ENCODE measurements at places on chromosomes 2 and 18.
A peak's percentile ranks its signal among the peaks of the same experiment; 100 is the strongest.

GRCh38 chr2:224046752-224047151 lies 7.7 kb upstream of the SERPINE2 start:
- no peaks in the 10 kb centered on the region for H3K27me3 ChIP-seq
- no peak overlapping the region for H3K4me3 ChIP-seq
- DNase-seq = no peak
- no peaks in the 10 kb centered on the region for H3K4me1 ChIP-seq

DNA sequence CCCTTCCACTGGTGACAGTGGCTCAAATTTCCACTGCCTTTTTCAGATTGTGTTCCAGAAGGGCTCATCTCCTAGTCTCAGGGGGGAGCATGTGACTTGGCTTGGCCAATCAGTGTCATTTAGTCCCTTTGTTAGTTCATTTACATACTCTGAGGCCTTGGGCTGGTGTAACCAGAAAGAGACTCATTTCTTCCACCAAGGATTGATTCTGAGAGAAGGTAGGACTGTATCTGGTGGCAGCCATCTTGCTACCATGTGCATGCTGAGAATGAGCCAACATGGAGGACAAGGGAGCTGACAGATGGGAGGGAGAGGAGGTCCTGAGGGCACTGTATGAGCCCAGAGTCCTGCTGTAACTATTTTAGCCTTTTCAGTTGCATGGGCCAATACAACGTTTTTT lies 191.7 kb downstream of the THSD7B start:
- no peak for DNase-seq
- H3K27ac ChIP-seq = no peak overlapping the region
- H3K36me3 ChIP-seq = no peaks in the 10 kb centered on the region
- H3K4me1 ChIP-seq = no peaks in the 10 kb centered on the region
- no peaks in the 10 kb centered on the region for H3K27me3 ChIP-seq

- H3K4me1 ChIP-seq = no peaks in the 10 kb centered on the region
- H3K4me3 ChIP-seq = no peak overlapping the region
- no peaks in the 10 kb centered on the region for H3K36me3 ChIP-seq
Observed at GRCh38 chr2:14423145-14423906, 209.2 kb upstream of the LRATD1 start.

GRCh38 chr2:38406597-38407110 lies 29.6 kb upstream of the ATL2 start:
- H3K36me3 ChIP-seq = no peaks in the 10 kb centered on the region
- no peaks in the 10 kb centered on the region for H3K27me3 ChIP-seq
- peak overlapping the region; percentile 80 for H3K27ac ChIP-seq

GRCh38 chr2:108594982-108595464 lies 60.8 kb downstream of the LIMS1 start:
- no peaks in the 10 kb centered on the region for H3K27me3 ChIP-seq
- DNase-seq = peak; percentile 48
- peak overlapping the region; percentile 16 for H3K27ac ChIP-seq
- H3K4me1 ChIP-seq = no peaks in the 10 kb centered on the region
- H3K36me3 ChIP-seq = no peaks in the 10 kb centered on the region

- no peaks in the 10 kb centered on the region for H3K27me3 ChIP-seq
- no peaks in the 10 kb centered on the region for H3K36me3 ChIP-seq
- DNase-seq = no peak
- H3K27ac ChIP-seq = no peak overlapping the region
- no peaks in the 10 kb centered on the region for H3K4me1 ChIP-seq
Observed at GRCh38 chr18:55251254-55251971, 292.2 kb upstream of the CCDC68 start.

DNA sequence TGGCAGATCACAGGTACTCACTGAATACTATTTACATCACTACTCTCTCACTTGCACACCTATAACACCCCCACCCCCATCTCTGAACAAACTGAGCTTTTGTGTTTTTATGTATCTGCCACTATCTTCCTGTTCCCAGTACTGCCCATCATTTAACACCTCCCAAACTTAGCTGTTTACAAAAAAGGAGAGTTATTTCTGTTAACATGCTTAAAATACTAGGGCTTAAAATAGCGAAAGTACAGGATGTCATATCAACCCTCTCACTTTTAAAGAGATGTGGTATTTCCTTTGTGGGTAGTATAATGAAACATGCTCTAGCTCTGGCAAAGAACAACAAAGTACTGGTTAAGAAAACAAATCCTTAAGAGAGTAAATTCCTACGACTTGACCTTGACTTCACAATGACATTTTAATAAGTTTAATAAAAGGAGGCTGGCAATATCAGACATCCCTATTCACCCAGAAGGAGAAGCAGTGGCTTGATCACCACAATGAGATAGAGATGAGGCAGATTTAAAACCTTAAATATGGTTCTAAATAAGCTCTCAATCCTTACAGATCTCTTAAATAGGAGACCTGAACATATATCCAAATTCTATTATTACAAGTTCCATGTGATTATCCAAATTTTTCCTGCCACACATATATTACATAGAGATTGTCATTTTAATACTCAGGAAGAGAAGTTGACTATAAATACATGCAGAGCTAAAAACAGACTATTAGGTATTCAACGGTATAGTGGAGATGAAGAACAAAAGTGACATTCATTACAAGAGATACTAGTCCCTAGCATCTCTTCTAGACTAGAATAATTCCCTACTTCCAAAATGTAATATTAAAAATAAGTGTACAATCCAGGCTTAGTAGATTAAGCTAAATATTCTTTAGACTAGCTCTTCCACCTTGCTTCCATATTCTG lies 36.9 kb downstream of the TRAK2 start:
- no peak overlapping the region for H3K4me3 ChIP-seq
- no peaks in the 10 kb centered on the region for H3K4me1 ChIP-seq
- H3K27ac ChIP-seq = no peak overlapping the region
- no peaks in the 10 kb centered on the region for H3K27me3 ChIP-seq
- no peaks in the 10 kb centered on the region for H3K36me3 ChIP-seq

DNA sequence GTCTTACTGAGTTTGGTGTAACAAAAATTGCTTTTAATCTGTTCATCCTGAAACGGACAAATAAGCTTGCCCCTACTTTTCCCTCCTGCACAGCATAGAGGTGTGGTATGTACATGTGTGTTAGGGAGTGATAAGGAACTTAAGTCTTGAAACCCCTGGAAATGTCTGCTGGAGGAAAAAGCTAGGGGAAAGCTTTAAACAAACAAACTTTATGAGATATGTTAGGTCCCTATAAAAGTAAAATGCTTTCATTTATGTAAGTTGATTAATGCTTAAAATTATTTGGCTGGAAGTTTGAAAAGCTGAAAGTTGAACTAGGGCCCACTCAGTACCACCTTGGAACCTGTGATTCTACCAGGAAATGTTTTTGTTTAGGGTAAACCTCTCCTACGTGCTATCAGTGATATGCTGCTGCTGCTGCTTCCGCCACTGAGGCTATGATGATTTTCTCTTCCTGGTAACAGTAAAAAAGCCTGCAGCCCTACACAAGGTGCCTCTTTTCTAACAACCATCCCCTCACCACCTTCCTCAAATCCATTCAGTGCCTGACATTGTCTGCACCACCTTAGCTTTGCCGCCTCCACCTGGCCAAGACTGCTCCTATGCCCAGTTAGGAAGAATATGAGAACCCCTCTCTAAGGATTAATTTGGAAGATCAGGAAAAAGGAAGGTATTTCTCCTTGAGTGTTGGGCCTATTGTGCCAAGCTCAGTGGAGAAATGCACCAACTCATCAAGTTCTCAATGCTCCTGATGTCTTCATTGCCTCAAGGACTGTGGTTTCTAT lies 2.5 kb upstream of the YES1 start:
- H3K36me3 ChIP-seq = no peaks in the 10 kb centered on the region
- H3K27ac ChIP-seq = no peak overlapping the region
- H3K4me3 ChIP-seq = no peak overlapping the region
- H3K4me1 ChIP-seq = peaks cover 2% of the 10 kb centered on the region

GRCh38 chr18:58205443-58206160 lies 161.6 kb downstream of the NEDD4L start:
- H3K36me3 ChIP-seq = no peaks in the 10 kb centered on the region
- H3K4me1 ChIP-seq = peaks cover 6% of the 10 kb centered on the region
- H3K27ac ChIP-seq = no peak overlapping the region
- DNase-seq = no peak
- H3K4me3 ChIP-seq = no peak overlapping the region

DNA sequence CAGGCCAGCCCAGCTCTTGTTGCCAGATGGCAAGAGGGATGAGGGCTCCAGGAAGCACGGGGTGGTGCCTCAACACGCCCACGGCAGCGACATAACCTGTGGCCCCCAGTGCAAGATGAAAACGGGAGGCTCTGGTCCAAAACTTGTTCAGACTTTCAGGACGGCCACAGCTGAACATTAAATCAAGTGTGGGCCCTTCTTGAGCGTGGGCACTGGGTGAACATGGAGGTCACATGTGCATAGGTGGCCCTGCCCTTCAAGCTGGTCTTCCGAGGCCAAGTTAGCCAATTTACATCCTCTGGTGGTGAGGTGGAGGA lies 77.5 kb downstream of the NDUFA10 start:
- no peaks in the 10 kb centered on the region for H3K36me3 ChIP-seq
- no peaks in the 10 kb centered on the region for H3K4me1 ChIP-seq
- H3K27me3 ChIP-seq = no peaks in the 10 kb centered on the region
- no peak overlapping the region for H3K27ac ChIP-seq

GRCh38 chr2:33047939-33048338 lies 101.2 kb downstream of the LTBP1 start:
- peaks cover 21% of the 10 kb centered on the region for H3K4me1 ChIP-seq
- H3K27me3 ChIP-seq = no peaks in the 10 kb centered on the region
- DNase-seq = no peak

GRCh38 chr2:233691443-233692433 lies 952 bp upstream of the UGT1A6 start:
- H3K27me3 ChIP-seq = no peaks in the 10 kb centered on the region
- no peak for DNase-seq
- H3K4me1 ChIP-seq = peaks cover 40% of the 10 kb centered on the region
- H3K36me3 ChIP-seq = no peaks in the 10 kb centered on the region
- no peak overlapping the region for H3K4me3 ChIP-seq

GRCh38 chr2:9738535-9739496 lies 104.5 kb upstream of the TAF1B start:
- H3K27me3 ChIP-seq = no peaks in the 10 kb centered on the region
- no peaks in the 10 kb centered on the region for H3K36me3 ChIP-seq

GRCh38 chr2:135998879-135999278 lies 13.5 kb upstream of the DARS1 start:
- H3K27ac ChIP-seq = no peak overlapping the region
- no peaks in the 10 kb centered on the region for H3K4me1 ChIP-seq
- H3K27me3 ChIP-seq = no peaks in the 10 kb centered on the region
- no peak for DNase-seq
- no peaks in the 10 kb centered on the region for H3K36me3 ChIP-seq

DNA sequence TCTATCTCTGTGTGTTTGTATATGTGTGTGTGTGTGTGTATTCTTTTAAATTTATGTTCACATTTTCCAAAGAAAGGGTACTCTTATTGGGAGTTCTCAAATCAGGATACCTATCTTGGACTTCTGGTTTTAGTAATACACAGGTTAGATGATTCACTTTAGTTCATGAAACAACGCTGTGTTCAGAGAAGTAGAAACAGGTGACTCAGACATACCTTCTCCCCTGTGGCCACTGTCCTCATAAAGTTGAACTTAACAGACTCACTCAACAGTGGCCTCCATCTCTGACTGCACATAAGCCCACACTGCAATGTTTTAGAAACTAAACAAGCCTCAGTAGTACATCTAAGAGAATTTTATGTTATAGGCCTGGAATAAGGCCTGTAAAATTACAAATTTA lies 566.6 kb upstream of the VRK2 start:
- no peak overlapping the region for H3K4me3 ChIP-seq
- no peak overlapping the region for H3K27ac ChIP-seq
- H3K27me3 ChIP-seq = no peaks in the 10 kb centered on the region
- no peak for DNase-seq
- no peaks in the 10 kb centered on the region for H3K36me3 ChIP-seq

- no peaks in the 10 kb centered on the region for H3K36me3 ChIP-seq
- no peak overlapping the region for H3K4me3 ChIP-seq
- H3K4me1 ChIP-seq = peaks cover 5% of the 10 kb centered on the region
- DNase-seq = no peak
- H3K27ac ChIP-seq = no peak overlapping the region
Observed at GRCh38 chr2:208013285-208014178, 11.8 kb downstream of the PLEKHM3 start.

DNA sequence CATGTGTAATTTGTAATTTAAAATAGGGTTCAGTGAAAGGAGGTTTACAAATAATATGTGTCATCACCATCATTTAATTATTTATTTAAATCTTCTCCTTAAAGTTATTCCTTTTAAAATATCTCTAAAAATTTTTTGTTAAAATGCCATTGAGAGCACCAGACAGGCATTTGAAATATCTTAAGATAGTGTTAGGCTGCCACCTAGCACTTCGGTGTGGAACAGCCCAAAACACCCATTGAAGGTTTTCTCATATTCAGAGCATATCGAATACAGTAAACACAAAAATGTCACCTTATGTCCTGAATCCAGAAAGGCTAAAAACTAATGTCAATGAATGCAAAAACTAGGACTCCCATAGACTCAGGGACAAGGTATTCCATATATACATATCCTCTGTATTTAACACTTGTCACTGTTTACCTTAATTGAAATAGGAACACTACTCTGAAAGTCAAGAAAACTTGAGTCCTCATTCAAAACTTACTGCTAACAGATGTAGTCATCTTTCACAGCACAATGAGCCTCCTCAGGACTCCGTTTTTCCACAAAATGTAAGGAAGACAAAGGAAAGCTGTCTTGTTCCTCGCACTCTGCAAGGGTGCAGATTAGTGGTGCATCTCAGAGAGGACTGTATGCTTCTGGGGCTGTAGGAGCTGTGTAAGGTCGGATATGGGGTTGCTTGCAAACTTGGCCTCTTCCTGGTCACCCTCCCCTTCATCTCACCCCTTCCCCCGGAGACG lies 329.5 kb downstream of the PAX3 start:
- no peak overlapping the region for H3K27ac ChIP-seq
- H3K4me3 ChIP-seq = no peak overlapping the region
- H3K36me3 ChIP-seq = no peaks in the 10 kb centered on the region
- DNase-seq = no peak

- no peak overlapping the region for H3K4me3 ChIP-seq
- H3K27ac ChIP-seq = no peak overlapping the region
- no peaks in the 10 kb centered on the region for H3K4me1 ChIP-seq
- DNase-seq = no peak
- H3K36me3 ChIP-seq = peaks cover 1% of the 10 kb centered on the region
Observed at GRCh38 chr2:58135861-58136260, 89.3 kb downstream of the VRK2 start.

- peak overlapping the region; percentile 71 for H3K4me3 ChIP-seq
- DNase-seq = no peak
- no peaks in the 10 kb centered on the region for H3K27me3 ChIP-seq
- H3K27ac ChIP-seq = no peak overlapping the region
Observed at GRCh38 chr2:107712857-107713256, 113.8 kb upstream of the RGPD4 start.

Data from liver (tissue), 10 donors.